ENCODE measurements at places on chromosomes 3 and 15. TPM values are rescaled to one million over a fixed set of nuclear protein-coding genes. Genes with fewer than 3 reads are reported as not detected.

DNA sequence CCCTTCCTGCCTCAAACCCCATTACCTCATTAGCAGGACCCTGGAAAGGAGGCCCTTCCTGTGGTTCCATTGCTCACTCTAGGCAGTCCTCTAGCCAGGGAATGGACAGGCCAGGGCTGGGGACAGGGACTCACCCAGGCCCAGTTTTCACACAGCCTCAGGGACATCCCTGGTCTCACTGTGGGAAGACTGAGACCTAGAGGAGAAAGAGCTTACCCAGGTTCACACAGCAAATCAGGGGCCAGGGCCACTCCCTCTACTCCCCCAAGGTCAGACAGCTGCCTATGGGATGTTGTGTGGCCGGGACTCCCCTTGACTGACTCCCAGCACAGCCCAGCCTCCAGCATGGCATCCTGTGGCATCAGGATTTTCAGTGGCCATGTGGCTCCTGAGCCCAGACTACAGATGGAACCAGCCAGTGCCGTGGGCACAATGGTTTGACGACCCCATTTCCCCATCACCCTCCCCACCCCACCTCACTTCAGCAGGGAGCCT, 49.3 kb downstream of the ADAMTS7 start:
- no peak for DNase-seq

DNA sequence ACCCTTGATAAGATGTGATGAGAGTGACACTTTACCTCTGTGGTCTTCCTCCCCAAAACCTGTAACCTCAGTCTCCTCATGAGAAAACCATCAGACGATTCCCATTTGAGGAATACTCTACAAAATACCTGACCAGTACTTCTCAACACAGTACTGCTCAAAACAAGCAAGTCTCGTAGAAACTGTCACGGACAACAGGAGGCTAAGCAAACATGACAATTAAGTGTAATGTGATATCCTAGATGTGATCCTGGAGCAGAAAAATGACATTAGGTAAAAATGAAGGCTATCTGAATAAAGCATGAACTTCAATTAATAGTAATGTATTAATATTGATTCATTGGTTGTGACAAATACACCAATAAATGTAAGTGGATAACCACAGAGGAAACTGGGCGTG, 113.6 kb downstream of the CACNA2D3 start:
- DNase-seq: no peak

DNA sequence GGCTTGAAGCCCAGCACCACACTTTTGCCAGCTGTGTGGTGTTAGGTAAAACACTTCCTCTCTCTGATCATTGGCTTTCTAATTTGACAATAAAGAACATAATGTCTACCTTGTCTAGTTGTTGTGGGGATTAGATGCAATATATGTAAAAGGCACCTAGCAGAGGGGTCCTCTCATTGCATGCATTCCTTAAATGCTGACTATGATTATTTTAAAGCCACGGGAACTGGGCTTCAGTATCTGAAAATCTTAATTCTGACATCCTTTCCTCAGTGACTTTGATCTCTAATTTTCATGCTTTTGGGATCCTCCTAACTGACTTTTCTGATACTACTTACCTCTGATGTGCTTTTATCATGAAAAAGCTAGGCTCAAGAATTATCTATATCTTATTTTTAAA, 596.3 kb downstream of the TAFA4 start:
- no peak for DNase-seq

- no peak for DNase-seq
Measured at GRCh38 chr15:100863796-100864267, 15.8 kb upstream of the ALDH1A3 start.

- DNase-seq: no peak
Measured at GRCh38 chr3:193236599-193236998, 4.4 kb upstream of the PLAAT1 start.

- DNase-seq: no peak
Measured at GRCh38 chr3:177322881-177323280, 125.6 kb upstream of the TBL1XR1 start.

GRCh38 chr3:36911990-36912804, 32.7 kb downstream of the TRANK1 start:
- no peak for DNase-seq

GRCh38 chr3:178406206-178406605, 130.0 kb upstream of the KCNMB2 start:
- DNase-seq: no peak

DNA sequence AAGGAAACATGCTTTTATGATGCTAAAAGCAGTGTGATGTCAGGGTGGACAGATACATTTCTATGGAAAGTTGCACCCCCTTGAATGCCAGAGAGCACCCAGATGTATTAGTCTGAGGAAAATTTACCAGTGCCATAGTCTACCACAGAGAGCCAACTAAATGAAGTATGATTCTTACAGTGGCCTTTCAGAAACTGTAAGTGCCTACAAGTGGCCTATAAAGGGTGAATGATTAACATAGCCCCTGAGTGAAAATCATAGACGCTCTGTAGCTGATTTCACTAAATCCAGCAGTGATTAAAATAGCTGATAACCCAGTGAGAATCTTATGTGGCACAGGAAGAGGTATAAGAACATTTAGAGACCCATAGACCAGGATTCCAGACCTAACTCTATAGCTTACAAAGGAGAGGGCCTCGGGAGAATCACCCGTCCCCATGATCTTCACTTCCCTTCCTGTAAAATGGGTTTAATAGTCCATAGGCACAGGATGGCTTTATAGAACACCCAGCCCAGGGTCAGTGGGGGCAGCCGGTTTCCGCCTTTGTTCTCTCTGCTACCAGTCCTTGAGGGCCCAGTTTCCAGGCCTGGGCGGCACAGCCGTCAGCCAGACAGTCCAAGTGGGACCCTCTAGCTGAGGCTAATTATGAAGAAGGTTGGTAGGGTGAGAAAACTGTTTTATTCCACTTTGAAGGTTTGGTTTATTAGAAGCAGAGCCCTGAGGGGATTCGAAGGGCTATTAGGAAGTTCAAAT, 35.5 kb upstream of the CACNA2D3 start:
- no peak for DNase-seq

- DNase-seq: no peak
Measured at GRCh38 chr3:192645437-192645836, 81.9 kb downstream of the FGF12 start.

- no peak for DNase-seq
Measured at GRCh38 chr3:11610044-11610671, 33.6 kb downstream of the VGLL4 start.

- no peak for DNase-seq
Measured at GRCh38 chr15:41060505-41060904, 55.6 kb downstream of the INO80 start.

- no peak for DNase-seq
Measured at GRCh38 chr3:51388286-51389029, 2.6 kb upstream of the RBM15B start.

DNA sequence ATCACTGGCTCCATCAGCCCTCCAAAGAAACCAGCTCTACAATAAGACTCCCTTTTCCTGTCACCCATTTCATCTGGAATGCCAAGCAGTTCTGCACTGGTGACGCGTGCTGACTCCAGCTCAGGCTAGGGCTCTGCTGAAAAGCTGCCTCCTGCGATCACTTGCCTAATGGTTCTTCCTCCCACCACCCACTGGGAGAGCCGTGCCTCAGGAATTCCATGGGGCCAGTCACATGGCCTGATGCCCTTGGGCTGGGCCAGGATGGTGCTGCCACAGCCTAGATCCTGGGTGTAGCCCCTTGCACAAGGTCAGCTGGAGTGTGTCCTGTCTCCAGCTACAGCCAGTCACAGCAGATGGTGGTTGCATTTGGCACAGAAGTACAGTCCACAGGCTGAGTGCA, 98.9 kb downstream of the DNAJB8 start:
- DNase-seq: peak; percentile 23

DNA sequence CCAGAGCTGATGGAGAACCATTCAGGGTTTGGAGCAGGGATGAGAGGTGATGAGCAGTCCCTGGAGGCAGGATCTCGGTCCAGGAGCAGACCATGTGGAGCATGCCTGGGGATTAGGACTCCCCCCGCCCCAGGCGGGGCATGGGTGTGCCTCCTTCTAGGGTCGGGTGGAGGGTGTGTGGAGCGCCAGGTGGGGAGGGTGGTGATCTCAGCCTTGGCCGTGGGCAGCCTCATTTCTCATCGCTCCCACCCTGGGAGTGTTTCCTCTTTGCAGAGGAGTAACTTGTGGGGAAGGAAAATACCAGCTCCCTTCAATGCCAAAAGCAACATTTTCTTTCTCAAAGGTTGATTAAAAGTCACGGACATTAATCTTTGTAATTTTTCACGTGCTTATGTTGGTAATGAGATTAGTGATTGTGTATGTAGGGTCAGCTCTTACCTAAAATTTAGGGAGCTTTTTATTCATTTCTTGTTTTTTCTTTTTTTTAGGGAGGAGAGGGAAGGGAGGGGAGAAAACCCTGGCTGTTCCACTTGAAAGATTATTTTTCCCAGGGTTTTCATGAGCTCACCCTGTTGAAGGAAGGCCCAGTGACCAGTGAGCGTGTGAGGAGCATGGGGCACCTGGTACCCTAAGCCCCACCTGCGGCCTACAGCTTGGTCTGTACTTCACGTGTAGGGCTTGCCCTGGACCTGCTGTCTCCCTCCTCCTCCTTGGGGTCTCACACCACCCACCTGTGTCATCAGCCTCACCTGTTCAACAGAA, 11.0 kb downstream of the FBLN2 start:
- DNase-seq: no peak

GRCh38 chr15:83109532-83109931, 2.1 kb downstream of the TM6SF1 start:
- DNase-seq: no peak

DNA sequence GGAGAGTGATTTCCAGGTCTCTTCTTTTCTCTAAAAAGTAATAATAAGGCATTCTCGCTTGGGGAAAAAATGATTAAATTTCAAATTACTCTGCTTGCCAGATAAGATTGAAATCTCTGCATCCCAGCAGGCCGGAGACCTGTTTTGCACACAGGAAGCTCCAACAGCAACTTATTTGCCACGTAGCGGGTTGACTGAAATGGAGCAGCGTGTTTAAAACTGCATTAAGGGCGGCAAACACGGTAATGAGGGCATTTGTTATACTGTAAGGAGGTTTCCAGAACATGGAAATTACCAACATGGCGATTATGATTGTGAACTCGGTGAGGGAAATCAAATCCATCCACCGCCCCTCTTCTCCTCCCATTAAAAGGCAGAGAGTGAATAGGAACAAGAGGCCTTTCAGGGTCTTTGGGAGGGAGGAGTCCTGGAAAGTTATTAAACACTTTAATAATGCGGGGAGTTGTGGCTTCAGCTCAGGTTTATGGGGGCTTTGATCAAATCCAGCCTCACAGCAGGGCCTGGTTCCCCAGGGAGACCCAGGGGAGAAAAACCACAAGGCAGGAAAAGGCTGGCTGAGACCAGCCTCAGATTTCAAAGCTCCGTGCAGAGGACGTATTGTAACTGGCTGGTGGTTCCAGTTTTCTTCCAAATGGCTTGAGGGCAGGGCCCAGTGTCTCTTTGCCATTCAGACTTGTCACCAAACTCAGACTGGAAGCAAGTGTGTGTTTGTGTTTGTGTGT, 242.3 kb downstream of the TLE3 start:
- DNase-seq: no peak

- DNase-seq: no peak
Measured at GRCh38 chr15:49982584-49982983, 136.4 kb downstream of the ATP8B4 start.

- peak; percentile 29 for DNase-seq
Measured at GRCh38 chr15:67415181-67415580, 105.8 kb upstream of the C15orf61 start.

- no peak for DNase-seq
Measured at GRCh38 chr3:125212509-125213363, at the start of gene SLC12A8. TSS of gene SLC12A8 (minus strand) at chr3:125212748. CDS start at chr3:125211349, 1,399 bp downstream.

DNA sequence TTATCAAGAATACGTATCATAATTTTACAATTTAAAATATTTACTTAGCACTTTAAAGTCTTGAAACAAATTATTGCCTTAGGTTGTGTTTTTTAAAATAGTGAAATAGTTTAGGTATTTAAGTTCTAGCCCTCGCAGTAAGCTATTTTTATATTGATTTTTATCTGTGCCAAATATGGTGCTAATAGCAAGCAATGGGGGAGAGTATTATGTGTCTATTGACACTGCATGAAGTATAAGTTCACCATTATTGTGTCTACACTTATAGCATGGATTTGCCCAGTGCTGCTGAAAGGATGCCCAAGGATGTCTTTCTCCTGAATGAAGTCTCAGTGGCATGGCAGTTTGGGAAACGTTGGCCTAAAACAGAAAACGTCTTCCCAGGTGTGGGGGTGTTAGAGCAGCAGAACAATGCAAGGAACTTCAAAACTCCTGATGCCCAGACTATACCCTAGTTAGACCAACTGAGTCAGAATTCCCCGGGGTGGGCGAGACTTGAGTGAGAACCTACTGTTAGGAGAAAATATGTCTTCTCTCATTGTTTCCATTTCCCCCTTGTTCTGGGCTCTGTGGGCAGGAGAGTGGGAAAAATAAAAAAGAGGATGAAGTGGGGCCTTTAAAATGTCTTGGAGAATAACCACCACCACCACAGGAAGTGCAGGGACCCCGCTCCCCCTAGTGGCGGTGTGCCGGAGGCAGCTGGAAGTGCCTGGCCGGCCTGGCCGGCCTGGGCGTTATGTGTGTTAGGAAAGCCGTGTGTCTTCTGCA, 104.2 kb upstream of the SLC7A14 start:
- peak; percentile 63 for DNase-seq

GRCh38 chr3:53938645-53939044, 47.0 kb upstream of the SELENOK start:
- DNase-seq: peak; percentile 68

DNA sequence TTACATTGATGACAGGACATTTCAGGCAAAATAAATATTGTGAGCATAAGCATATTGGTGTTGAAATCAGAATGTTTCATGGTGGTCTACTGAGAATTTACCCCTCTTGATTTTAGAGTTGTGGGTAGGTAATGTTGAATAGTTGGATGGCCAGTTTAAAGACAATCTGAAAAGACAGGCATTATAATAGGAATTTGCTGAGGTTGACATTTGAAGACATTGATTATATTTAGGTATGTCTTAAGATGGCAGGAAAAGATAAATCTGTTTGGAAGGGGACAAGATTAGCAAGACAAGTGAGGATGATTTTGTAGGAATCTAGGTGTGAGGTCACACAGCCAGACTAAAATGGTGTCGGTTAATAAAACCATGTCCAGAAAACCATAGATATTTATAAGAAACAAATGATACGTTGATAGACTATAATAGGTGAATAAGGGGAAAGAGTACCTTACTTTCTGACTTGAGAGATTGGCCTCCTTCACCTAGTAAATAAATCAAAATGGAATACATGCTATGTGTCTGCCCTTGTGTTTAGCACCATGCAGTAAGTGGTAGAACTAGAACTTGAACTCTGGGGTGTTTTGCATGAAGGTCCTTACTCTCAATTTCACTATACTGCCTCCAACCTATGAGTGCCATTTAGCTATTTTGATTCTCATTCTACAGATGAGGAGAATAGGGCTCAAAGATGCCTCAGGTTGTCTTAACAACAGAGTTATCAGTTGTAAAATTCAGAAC, 57.9 kb downstream of the ALCAM start:
- no peak for DNase-seq

GRCh38 chr3:174862666-174863065, 3.5 kb downstream of the NAALADL2 start:
- DNase-seq: no peak

The SAMD7 gene
- total RNA-seq: not detected

The GOLGA8G gene
- not detected for total RNA-seq

The MKRN3 gene
- total RNA-seq: 0.25 TPM

The HEG1 gene
- 3.8 TPM for total RNA-seq

The P2RY12 gene
- not detected for total RNA-seq

The CLEC3B gene
- total RNA-seq: not detected

The MESP2 gene
- total RNA-seq: not detected

The ST8SIA2 gene
- total RNA-seq: not detected

The PPARG gene
- not detected for total RNA-seq

The EXD1 gene
- 0.03 TPM for total RNA-seq

The IGDCC3 gene
- total RNA-seq: 20.1 TPM

The CPEB1 gene
- 34.0 TPM for total RNA-seq

The SLC12A8 gene
- not detected for total RNA-seq

The CCNB2 gene
- 95.2 TPM for total RNA-seq

The GCSAM gene
- total RNA-seq: not detected

Measured in G401 (cell line).